GM13976 (cell line): ENCODE measurements at places on chromosomes 12 and 14.

- DNase-seq, result no peak
Measured at GRCh38 chr12:31600252-31600651, 9.3 kb upstream of the DENND5B start.

GRCh38 chr12:9364224-9365176, 156.3 kb upstream of the PZP start:
- DNase-seq, result peak; percentile 41

GRCh38 chr14:104589338-104590195, 10.0 kb downstream of the C14orf180 start:
- no peak for DNase-seq

GRCh38 chr12:62749586-62749985, 185.4 kb downstream of the PPM1H start:
- DNase-seq, result no peak

DNA sequence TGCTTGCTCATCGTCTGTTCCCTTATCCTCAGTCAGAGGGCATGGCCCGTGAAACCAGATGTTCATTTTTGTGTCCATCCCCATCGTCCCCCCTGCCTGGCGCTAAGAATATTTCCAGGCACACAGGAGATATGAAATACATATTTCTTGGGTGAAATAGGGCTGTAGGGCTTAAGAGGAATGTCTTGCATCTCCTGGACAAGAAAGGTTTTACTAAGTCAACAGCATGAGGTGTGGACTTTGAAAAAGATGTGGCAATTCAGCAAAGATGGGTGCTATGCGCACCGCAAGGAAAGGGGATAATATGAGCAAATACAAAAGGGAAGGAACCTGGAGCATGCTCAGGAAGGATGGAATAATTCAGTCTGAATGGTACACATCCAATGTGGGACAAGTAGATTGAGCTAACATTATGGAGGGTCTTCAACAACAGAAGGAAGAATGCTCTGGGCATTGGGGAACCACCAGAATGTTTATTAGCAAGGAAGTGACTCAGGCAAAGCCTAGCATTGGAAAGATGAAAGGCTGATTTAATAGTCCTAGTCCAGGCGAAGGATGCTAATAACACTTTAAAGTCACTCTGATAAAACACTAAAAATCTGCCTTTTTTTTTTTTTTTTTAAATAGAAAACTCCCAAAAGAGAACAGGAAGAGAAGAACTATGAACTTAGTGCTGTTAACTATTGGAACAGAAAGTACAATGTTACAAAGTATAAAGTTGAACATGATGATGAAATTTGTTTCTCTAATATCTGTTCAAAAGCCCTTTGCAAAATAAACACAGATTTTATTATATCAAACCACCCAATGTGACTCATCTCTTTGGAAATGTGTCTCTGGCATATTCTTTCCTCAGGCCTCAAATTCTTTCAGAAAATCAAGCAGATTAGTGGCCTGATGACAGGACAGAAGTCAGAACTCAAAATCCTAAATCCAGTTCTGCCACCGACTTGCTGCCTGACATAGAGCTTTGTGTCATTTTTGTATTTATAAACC, 449.5 kb downstream of the BCAT1 start:
- no peak for DNase-seq

- DNase-seq, result no peak
Measured at GRCh38 chr12:124388679-124389137, 93.8 kb downstream of the RFLNA start.

GRCh38 chr12:41189395-41190251, 1.5 kb downstream of the PDZRN4 start:
- no peak for DNase-seq

DNA sequence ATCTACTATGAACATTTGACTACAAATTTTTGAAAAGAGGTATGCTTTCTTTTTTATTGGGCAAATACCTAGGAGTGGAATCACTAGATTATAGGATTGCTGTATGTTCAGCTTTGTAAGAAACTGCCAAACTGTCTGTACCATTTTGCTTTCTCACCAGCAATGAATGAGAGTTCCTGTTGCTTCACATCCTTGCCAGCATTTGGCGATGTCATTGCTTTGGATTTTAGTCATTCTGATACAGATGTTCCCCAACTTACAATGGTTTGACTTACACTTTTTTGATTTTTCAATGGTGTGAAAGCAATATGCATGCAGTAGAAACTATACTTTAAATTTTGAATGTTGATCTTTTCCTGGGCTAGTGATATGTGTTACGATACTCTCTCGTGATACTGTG, 328.7 kb downstream of the RAD51B start:
- DNase-seq, result no peak

DNA sequence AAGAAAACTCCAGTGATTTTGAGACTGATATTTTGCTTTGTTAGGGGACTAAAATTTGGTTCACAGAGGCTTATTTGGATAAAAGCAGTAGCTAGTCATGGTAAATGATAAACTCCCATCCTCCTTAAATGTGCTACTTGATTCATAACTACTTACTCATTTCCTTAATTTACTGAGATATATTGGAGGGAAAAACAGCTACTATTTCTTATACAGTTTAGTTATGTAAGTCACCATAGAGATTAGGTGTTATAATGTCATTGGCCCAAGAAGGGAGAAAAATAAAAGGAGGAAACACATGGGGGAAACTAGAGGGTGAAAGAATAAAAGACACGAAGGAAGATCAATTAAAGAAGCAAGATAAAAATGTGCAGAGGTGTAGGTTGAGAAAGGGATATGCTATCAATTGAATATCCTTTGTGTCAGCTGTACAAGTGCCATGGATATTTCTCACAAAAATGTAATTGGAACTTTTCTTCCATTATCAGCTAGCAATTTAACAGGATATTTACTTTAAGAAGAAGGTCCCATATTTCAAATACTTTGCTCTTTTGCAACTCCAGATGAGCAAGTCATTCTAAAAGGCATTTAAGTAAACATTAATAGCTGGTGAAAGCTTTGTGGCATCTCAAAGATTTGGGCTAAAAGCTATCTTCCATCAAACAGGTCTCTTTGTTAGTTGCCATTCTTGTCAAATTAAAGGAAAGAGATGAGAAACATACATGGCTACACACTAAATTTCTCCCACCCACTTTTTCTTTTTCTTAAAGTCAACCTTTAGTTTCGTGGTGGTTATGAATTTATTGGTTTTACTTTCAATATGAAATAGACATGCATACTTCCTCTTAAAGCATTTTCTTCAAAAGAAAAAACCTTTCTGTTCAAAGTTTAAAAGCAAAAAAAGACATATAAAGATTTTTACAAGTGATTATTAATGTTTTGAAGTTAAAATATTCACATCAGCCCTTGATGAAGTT, 439.5 kb downstream of the CCER1 start:
- DNase-seq, result peak; percentile 14

GRCh38 chr12:51025836-51026638, at the start of gene SLC11A2:
SLC11A2 (minus strand) TSS chr12:51026384; CDS start chr12:51010728, 15,656 bp downstream.
- DNase-seq, result peak; percentile 98

- DNase-seq, result no peak
Measured at GRCh38 chr14:99246536-99247097, 25.4 kb downstream of the BCL11B start.

GRCh38 chr14:33420051-33420627, 481.5 kb downstream of the NPAS3 start:
- DNase-seq, result no peak

DNA sequence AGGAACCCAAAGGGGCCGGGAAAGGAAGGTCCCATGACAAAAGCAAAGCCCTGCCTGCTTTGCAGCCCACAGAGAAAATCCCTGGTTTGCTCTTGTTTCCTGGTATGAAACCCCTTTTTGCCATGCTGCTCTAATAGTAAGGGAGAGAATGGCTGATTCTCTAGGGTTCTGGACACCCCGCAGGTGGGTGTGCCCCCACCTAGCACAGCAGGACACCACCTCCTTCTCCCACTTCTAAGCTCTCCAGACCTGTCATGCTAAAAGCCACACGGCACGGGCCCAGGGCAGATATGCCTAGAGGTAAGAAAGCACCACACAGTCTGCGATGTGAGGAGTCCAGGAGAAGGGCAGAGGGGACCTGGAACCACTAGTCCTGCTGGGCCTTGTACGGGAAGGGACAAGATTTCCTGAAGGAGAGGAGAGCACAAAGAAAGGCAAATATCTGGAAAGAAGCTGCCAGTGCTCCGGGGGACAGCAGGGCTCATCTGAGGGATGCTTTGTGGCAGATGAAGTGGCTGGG, 113.3 kb downstream of the BCL11B start:
- no peak for DNase-seq

GRCh38 chr12:68016136-68016535, 26.9 kb downstream of the IFNG-AS1 start:
- no peak for DNase-seq

DNA sequence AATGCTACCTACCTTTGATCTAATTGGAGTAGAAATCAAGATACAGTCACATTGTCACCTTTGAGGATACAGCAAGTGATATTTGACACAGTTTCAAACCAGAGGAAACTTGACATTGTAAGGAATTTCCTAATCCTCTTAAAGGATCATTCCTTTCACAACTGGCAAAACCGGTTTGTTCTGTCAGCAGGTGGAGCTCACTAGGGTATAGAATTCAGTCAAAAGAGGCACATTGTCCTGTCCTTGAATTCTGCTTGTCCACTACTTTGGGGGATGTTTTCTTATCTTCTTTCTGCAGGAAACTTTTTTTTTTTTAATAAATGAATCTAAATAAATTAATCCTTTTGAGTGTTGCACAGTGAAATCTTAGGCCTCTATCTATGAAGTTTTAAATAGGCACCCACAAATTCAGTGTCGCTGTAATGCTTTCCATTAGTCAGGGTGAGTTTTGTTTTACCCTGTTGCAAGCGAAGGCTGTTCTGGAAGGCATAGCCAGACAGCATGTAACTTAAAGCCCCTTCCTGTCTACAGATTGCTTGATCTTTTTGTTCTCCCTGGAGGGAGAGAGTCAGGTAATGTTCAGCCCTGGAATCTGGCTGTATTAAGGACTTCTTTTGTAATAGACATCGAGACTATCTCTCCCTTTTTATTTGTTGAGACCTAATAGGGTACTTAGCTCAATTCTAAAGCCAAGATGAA, 285.0 kb upstream of the RGS6 start:
- no peak for DNase-seq

DNA sequence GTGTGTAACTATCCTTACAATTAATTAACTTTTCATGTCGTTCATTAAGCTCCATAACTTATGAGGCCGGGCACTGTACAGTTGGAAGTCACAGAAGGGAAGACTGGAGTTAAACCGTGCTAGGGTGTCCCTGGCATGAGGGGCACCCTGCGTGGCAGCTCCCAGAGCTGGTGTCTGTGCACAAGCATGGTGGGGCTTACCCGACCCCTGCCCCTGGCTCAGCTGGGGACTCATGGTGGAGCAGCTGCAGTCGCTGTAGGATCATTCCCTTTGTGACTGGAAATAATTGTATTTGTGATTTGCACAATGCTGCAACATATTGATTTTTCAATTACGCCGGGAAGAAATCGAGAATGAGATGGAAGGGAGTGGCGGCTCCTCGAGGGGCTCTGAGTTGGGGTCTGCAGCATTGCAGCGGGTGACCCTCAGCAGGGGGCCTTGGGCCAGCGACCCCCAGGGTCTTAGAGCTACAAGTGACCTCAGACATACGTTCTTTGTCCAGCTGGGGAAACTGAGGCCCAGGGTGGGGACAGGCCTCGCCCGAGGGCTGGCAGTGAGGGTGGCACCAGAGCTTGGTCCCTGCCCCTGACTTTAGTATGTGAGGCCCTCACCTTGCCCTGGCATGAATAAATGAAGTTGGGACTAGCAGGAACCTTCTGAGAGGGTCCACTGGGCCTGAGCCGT, 125.4 kb downstream of the KIF26A start:
- DNase-seq, result no peak

- no peak for DNase-seq
Measured at GRCh38 chr12:54616933-54617680, 17.6 kb downstream of the LACRT start.

DNA sequence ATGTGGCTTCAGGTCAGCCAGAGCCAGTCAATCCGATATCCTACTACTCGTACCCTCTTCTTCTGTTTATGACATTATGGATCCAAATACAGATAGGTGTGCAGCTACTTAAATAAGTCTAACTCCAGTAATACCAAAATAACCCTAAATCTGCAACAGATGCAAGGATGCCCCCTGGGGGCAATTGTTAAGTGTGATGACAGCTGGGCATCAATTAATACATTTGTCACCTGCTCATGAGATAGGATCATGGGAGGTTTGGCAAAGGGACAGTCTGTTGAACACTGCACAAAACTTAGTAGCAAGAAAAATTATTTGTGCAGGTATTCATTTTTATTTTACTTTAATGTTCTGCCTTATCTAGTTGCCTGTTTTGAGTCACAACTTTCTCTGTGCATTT, 83.2 kb downstream of the SLC38A6 start:
- DNase-seq, result no peak

- DNase-seq, result no peak
Measured at GRCh38 chr12:105899589-105899988, 239.2 kb downstream of the NUAK1 start.

DNA sequence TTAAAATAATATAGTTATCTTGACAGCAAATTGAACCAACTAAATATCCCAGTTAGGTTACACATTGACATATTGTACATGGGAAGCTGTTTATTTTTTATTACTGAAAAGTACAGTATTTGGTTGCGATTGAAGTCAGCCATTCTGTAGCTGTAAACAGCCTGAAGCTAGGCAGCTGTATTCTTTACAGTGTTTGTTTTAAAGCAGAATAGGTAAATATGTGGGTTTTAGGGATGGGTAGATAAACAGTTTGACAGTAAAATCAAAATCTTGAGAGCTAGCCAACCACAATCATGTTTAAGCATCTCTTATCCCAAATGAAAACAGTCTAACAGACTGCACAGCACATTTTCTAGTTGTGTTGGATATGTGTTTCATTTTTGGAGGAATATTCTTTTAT, 45.7 kb downstream of the TTC6 start:
- DNase-seq, result no peak

DNA sequence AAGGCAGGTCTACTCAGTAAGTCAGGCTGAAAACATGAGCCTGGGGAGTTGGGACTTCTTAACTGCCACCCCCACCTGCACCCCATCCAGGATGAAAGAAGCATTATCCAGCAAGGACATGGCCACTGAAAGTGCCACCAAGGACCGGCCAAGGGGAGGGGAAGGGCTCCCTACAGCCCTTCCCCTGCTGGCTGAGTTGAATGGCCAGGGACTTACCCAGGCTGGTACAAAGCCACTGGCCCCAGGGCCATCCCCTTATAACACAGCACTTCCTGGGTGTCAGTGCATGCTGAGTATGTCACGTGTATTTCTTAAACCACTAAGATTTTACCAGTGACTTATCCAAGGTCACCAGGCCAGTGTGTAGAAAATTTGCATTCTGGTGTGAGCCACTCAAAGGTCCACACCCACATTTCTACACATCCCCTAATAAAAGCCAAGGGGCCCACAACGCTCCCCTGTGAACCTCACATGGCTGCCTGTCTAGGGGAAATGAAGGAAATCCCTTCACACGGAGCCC, 29.3 kb upstream of the ZFP36L1 start:
- peak; percentile 77 for DNase-seq

DNA sequence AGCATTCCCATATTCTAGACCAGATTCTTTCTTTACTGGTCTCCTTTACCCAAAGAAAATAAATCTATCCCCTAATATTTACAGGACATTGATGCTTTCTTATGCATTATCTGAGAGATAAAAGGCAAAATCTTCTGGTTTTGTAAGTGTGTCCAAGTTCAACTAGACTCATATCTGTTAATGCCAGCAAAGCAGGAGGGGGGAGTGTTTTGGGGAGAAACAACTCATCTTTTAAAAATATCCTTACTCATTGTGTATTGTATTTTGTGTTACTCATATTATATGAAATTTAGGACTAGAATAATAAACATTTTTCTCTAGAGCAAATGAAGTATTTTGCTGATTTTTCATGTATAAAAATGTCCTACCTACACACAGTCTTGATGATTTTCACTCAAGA, 54.8 kb downstream of the SAMD4A start:
- DNase-seq, result no peak

GRCh38 chr12:123187637-123188036, 36.7 kb upstream of the PITPNM2 start:
- DNase-seq, result no peak
